Peyer's patch (tissue), 4 donors: ENCODE measurements at places on chromosomes 3 and 15. TPM values are rescaled to one million over a fixed set of nuclear protein-coding genes. Genes with fewer than 3 reads are reported as not detected.

The LMAN1L gene
- total RNA-seq: not detected

The NEIL1 gene
- total RNA-seq: 63.7 TPM

The TRH gene
- total RNA-seq: not detected

The POTEB2 gene
- total RNA-seq: not detected

The PDCD6IP gene
- 49.5 TPM for total RNA-seq

The GPR176 gene
- 0.88 TPM for total RNA-seq

The LIPC gene
- 0.40 TPM for total RNA-seq

The IGF2BP2 gene
- total RNA-seq: 94.5 TPM

The DNASE1L3 gene
- total RNA-seq: 1.9 TPM

The AQP9 gene
- 5.8 TPM for total RNA-seq

The IQCH gene
- 0.83 TPM for total RNA-seq

The SCN5A gene
- total RNA-seq: not detected

The THAP10 gene
- total RNA-seq: 1.7 TPM

DNA sequence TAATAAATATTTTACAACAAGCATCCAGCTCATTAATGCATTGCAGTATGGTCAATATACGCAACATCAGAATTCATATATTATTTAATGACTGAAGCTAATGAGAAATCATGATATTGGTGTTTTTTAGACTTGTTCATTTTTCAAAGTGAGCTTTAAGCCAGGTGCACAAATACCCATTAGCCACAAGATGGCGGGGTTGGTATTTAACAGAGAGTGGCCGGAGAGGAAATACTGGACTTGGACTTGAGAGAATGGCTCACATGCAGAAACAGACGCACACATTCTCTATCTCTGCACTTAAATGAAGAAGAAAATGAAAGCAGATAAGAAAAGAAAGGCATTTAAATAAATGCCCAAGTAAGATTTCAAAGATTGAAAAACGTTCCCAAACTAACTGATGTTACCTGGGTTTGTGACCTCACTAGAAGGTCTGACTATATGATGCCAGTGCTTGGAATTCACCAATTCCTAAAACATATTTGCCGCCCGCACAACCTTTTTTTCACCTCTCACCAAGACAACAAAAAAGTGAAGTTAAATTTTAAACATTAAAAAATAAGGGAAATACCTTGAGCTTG is 21.2 kb upstream of the CRBN start:
- no peak overlapping the region for H3K27ac ChIP-seq
- H3K36me3 ChIP-seq: no peaks in the 10 kb centered on the region
- DNase-seq: no peak
- H3K4me3 ChIP-seq: no peak overlapping the region

DNA sequence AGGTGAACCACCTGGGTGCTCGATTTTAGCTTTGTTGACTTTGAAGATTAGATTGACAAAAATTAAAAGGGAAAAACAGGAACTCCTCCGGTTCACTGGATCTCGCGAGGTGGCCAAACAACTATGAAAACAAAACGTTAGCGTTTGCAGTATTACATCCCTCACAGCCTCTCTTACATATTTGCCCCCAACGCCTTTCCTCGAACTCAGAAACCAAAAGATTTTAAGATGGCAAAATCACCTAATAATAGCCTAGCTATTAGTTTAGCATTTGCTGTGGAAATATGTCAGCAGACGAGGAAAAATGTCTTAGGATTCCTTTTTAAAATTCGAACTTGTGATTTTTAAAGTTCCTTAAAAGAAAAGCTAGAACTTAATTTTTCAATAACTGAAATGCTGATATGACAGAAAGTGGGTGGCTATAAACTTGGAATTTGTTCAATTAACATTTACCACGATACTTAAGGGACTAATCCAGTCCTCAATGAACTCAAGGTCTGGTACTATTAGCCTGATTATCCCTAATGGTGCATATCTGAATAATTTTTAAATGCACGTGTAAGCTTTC is 491 bp upstream of the SENP7 start:
- DNase-seq: no peak
- no peaks in the 10 kb centered on the region for H3K36me3 ChIP-seq
- peak overlapping the region; percentile 84 for H3K4me3 ChIP-seq
- peak overlapping the region; percentile 90 for H3K27ac ChIP-seq

GRCh38 chr3:197253238-197253947 is 45.0 kb downstream of the DLG1 start:
- H3K27me3 ChIP-seq: no peaks in the 10 kb centered on the region
- no peak for DNase-seq
- H3K27ac ChIP-seq: no peak overlapping the region

- H3K27me3 ChIP-seq: no peaks in the 10 kb centered on the region
- H3K27ac ChIP-seq: no peak overlapping the region
- H3K4me3 ChIP-seq: no peak overlapping the region
- no peak for DNase-seq
- peaks cover 30% of the 10 kb centered on the region for H3K36me3 ChIP-seq
Observed at GRCh38 chr3:129503471-129504291, 24.8 kb upstream of the RHO start.

GRCh38 chr3:23888617-23889228 is 28.1 kb downstream of the NKIRAS1 start:
- H3K4me3 ChIP-seq: no peak overlapping the region
- H3K4me1 ChIP-seq: no peaks in the 10 kb centered on the region
- no peak overlapping the region for H3K27ac ChIP-seq
- DNase-seq: no peak
- no peaks in the 10 kb centered on the region for H3K27me3 ChIP-seq

DNA sequence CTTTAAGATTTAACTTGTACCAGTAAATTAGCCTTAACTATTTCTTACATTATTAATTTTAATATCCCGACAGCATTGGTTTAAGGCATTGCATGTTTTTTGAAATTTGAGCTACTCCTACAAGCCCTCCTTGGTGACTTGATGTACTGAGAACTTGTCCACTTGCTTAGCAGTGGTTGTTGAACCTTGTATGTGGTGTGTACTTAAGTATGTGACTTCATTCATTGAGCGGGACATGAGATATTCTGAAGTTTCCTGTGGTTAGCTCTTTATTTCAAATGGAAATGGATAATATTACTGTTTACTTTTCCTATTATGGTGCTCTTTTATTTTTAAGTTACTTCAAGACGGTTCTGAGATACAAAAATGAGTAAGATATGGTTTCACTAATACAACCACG is 3.6 kb upstream of the COL6A5 start:
- H3K27ac ChIP-seq: no peak overlapping the region
- no peak overlapping the region for H3K4me3 ChIP-seq
- H3K27me3 ChIP-seq: no peaks in the 10 kb centered on the region
- H3K4me1 ChIP-seq: no peaks in the 10 kb centered on the region
- DNase-seq: no peak

GRCh38 chr3:140753865-140754754 is 76.2 kb downstream of the TRIM42 start:
- H3K36me3 ChIP-seq: no peaks in the 10 kb centered on the region
- H3K27me3 ChIP-seq: no peaks in the 10 kb centered on the region
- H3K4me3 ChIP-seq: no peak overlapping the region
- H3K27ac ChIP-seq: no peak overlapping the region

GRCh38 chr15:32869776-32870175 is 152.0 kb downstream of the GREM1 start:
- no peaks in the 10 kb centered on the region for H3K36me3 ChIP-seq
- no peak for DNase-seq
- H3K27me3 ChIP-seq: no peaks in the 10 kb centered on the region
- H3K27ac ChIP-seq: no peak overlapping the region
- no peaks in the 10 kb centered on the region for H3K4me1 ChIP-seq
- no peak overlapping the region for H3K4me3 ChIP-seq

GRCh38 chr3:37793889-37794591 is 67.6 kb upstream of the CTDSPL start:
- no peaks in the 10 kb centered on the region for H3K36me3 ChIP-seq
- DNase-seq: no peak
- H3K27me3 ChIP-seq: no peaks in the 10 kb centered on the region
- H3K4me1 ChIP-seq: no peaks in the 10 kb centered on the region
- H3K27ac ChIP-seq: no peak overlapping the region

DNA sequence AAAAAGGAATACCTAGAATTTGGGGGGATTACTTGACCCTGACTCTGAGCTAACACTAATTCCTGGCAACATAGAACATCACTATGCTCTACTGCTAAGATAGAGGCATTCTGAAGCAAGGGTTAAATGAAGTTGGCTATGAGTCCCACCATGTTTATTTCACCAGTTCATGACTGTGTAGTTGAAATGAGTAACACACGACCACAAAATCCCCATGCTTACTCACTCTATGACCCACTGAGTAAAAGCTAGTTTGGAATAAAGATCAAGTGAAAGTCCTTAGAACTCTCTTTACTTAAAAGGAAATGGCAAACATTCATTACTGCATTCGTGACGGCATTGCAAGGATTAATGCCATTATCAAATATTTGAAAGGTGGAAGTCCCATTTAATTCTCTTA is 47.4 kb downstream of the MRPL46 start:
- H3K27ac ChIP-seq: no peak overlapping the region
- H3K4me1 ChIP-seq: no peaks in the 10 kb centered on the region
- H3K27me3 ChIP-seq: no peaks in the 10 kb centered on the region
- H3K36me3 ChIP-seq: no peaks in the 10 kb centered on the region

DNA sequence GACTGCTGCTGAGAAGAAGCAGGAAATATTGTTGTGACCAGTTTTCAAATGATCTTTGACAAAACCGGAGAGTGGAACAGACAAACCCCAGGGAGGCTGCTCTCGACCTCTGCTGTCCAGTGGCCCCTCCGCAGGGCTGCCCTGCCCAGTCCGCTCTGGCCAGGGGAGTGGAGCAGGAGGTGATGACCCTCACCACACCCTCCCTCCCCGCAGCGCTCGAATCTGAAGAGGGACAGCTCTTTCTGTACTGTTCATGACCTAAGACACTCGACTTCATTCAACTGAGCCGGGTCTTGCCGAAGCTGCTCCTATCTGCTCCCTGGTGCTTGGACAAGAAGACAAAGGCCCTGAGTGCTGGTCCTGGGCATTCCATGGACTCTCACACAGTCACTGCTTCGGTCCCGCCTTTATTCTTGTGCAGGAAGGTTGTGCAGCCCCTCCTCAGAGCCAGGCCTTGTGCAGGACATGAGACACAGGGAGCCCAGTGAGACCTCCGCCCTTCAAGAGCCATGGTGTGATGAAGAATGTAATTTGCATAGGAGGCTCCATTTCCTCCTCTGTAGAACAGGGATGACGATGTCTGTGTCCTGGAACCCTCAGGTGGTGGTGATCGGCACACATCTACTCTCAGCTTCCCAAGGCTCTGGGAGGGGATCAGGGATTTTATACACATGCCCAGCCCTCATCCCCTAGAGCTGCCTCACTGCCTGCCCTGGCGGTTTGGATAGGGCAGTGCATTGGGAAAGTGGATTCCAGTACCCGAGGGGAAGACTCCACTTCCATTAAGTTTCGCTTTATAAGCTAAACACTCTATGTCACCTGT is 97.1 kb upstream of the PRR20G start:
- H3K36me3 ChIP-seq: no peaks in the 10 kb centered on the region
- no peak overlapping the region for H3K27ac ChIP-seq
- H3K27me3 ChIP-seq: no peaks in the 10 kb centered on the region
- no peak for DNase-seq

- no peak overlapping the region for H3K27ac ChIP-seq
- H3K36me3 ChIP-seq: no peaks in the 10 kb centered on the region
- no peak for DNase-seq
Observed at GRCh38 chr3:117927825-117928224, 1106.8 kb downstream of the IGSF11 start.

DNA sequence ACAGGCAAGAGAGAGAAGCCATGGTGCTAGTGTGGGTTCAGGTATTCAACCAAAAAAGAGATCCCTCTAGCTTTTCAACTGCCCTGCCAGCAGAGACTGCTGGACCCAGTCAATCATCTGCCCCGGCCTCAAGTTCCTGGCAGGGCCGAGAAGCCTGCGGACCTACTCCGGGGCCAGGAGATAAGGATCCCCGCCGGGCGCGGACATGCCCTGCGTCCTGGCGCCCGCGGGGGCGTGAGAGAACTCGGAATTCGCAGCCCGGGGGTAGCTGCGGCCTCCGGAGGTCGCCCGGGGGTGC is 821 bp upstream of the MAGI1 start:
- H3K4me1 ChIP-seq: no peaks in the 10 kb centered on the region
- no peaks in the 10 kb centered on the region for H3K36me3 ChIP-seq
- H3K27me3 ChIP-seq: no peaks in the 10 kb centered on the region
- peak overlapping the region; percentile 89 for H3K27ac ChIP-seq
- peak; percentile 58 for DNase-seq

DNA sequence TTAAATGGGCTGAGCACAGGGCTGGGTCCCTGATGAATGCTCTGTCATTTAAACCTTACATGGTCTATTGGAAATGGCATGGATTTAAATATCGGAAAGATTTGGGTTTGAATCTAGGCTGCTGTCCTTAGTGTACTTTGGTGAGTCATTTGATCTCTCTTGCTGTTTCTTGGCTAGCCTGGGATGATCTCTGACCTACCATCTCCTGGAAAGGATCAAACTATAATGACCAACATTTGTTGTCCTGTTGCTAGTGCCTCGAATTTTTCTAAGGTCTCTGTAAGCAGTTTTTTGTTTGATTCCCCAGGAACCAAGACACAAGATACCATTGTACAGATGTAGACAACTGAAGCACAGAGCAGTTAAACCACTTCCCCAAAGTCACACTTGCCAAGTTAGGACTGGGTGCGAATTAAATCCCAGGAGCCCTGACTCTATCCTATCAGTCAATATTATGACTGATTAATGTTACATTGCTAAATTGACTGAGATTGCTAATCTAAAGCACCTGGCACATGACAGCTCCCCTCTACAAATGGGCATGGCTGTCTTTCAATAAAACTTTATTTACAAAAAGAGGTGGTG is 244.9 kb upstream of the MCTP2 start:
- no peaks in the 10 kb centered on the region for H3K27me3 ChIP-seq
- H3K4me1 ChIP-seq: no peaks in the 10 kb centered on the region
- H3K27ac ChIP-seq: no peak overlapping the region
- no peak for DNase-seq
- H3K36me3 ChIP-seq: no peaks in the 10 kb centered on the region

DNA sequence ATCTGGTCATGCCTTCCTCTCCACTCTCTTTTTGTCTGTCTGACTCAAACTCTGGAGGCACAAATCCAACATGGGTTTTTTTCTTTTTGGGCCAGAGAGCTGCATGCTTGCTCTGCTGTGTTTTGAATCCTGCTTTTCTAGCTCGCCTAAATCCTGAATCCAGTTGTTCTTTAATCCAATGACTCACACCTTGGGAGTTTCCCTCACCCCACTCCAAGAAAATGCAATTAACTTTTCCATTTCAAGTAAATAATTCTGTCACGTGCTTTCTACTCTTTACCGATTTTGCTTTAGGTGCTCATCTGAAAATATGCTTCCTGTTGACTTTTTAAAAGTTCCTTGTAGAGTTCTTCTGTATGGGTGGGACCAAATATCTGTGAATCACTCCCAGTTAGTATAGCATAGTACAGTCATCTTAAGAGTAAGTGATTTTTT is 47.6 kb downstream of the SLMAP start:
- H3K4me3 ChIP-seq: no peak overlapping the region
- no peaks in the 10 kb centered on the region for H3K36me3 ChIP-seq
- DNase-seq: no peak
- H3K4me1 ChIP-seq: no peaks in the 10 kb centered on the region
- H3K27me3 ChIP-seq: no peaks in the 10 kb centered on the region

GRCh38 chr15:64686130-64686735 is 89.2 kb downstream of the RBPMS2 start:
- H3K4me3 ChIP-seq: no peak overlapping the region
- no peak for DNase-seq
- H3K27ac ChIP-seq: no peak overlapping the region
- no peaks in the 10 kb centered on the region for H3K27me3 ChIP-seq

- no peak for DNase-seq
- H3K27ac ChIP-seq: no peak overlapping the region
- H3K36me3 ChIP-seq: no peaks in the 10 kb centered on the region
- H3K4me1 ChIP-seq: no peaks in the 10 kb centered on the region
- no peaks in the 10 kb centered on the region for H3K27me3 ChIP-seq
- H3K4me3 ChIP-seq: no peak overlapping the region
Observed at GRCh38 chr3:56351537-56351936, 116.7 kb downstream of the ERC2 start.

- no peak overlapping the region for H3K4me3 ChIP-seq
- peaks cover 9% of the 10 kb centered on the region for H3K4me1 ChIP-seq
- DNase-seq: no peak
Observed at GRCh38 chr3:27559835-27560234, 75.7 kb upstream of the SLC4A7 start.
